Fibroblast of villous mesenchyme (primary cell): ENCODE measurements at places on chromosomes 5 and 9. TPM values are rescaled to one million over a fixed set of nuclear protein-coding genes. Genes with fewer than 3 reads are reported as not detected.

AGGF1 gene
- 19.0 and 20.0 TPM in 2 replicates for total RNA-seq

INSYN2B gene
- total RNA-seq, result 11.0 and 12.5 TPM in 2 replicates

- no peak for DNase-seq
Measured at GRCh38 chr9:38306899-38307298, 85.6 kb upstream of the ALDH1B1 start.

- peak; percentile 67 for DNase-seq
Measured at GRCh38 chr5:151020304-151021110, at the start of gene GPX3. Gene GPX3 (plus strand): TSS chr5:151020591. CDS start chr5:151020655, 64 bp downstream.

DNA sequence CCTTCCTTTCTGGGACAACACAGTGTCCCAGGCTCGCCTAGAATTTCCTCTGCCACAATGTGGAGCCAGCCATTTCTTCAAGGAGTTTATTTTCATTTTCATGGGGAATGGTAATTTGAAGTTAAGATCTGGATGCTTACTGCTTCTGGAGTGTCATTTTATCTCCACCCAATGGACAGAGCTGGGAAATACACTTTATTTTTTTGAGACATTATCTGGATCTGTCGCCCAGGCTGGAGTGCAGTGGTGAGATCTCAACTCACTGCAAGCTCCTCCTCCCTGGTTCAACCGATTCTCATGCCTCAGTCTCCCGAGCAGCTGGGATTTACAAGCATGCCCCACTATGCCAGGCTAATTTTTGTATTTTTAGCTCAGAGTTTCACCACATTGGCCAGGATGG is 12.7 kb upstream of the THG1L start:
- peak; percentile 76 for DNase-seq

- DNase-seq, result no peak
Measured at GRCh38 chr9:119268985-119269384, 100.2 kb downstream of the BRINP1 start.

DNA sequence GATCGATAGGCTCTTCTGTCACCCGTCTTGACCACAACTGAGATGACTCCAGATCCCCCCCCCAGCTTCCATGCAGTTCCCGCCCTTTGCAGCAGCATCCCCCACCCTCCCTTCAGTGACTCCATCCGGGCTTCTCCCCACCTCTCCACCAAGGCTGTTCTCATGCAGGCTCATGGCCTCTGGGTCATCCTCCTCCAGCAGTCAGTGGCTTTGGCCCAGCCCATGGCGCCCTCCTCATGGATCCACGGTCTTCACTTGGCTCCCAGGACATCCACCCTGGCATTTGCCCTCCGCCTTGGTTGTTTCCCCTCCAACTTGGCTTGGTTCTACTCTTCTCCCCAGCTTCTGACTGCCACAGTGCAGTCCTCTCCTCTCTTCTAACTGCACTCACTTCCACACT is 96.7 kb upstream of the RUFY1 start:
- DNase-seq, result no peak

DNA sequence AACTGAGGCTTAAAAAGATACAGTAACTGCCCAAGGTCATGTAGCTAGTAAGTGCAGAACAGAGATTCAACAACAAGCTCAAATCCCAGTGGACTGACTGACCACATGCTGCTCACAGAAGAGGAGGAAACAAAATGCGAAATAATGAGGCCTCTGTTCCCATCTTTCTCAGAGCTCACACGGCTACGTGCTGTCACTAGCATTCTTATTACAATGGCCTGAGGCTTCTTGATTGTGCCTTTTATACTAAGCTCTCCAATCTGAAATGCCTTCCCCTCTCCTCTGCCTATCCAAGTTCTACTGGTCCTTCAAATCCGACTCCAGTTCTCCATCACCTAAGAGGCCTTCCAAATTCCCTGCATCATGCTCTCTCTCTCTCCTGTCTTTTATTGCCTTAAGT is 26.0 kb downstream of the SGTB start:
- DNase-seq, result no peak

DNA sequence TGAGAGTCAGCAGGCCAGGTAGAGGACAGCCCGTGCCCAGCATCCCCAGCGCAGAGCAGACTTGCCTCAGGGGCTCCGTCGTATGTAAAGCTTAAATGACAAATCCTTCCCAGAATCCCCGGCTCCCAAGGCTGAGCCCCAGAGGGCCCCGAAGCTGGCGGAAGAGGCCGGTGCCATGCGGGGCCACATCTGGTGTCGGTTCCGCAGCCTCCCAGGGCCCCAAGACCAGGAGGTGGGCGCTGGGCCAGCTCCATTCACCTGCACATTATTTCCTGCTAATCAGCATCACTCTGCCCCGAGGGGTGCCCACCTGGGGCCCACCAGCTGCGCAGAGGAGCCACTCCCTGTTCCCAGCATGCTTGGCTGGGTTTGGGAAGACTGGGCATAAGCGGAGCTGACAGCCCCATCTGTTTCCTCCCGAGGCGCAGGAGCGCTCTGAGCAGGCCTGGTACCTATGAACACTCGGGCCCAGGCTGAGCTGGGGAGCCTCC is 124.0 kb upstream of the PPP1R26 start:
- no peak for DNase-seq

- no peak for DNase-seq
Measured at GRCh38 chr9:130522233-130522808, 57.1 kb upstream of the FUBP3 start.
